ENCODE measurements at places on chromosomes 5 and 9. TPM values are rescaled to one million over a fixed set of nuclear protein-coding genes. Genes with fewer than 3 reads are reported as not detected.

Gene PNPLA7
- total RNA-seq = 2.0 TPM

Gene SURF4
- total RNA-seq = 459 TPM

Gene BARHL1
- not detected for total RNA-seq

Gene MUSK
- 1.7 TPM for total RNA-seq

Gene ANKRD34B
- total RNA-seq = not detected

Gene ARL14EPL
- total RNA-seq = not detected
